ENCODE measurements at places on chromosomes 13 and 19.

- DNase-seq, result peak; percentile 32
Observed at GRCh38 chr19:32197896-32198882, 147.2 kb upstream of the ZNF507 start.

- DNase-seq, result no peak
Observed at GRCh38 chr19:56577719-56578602, 10.7 kb downstream of the ZNF470 start.

DNA sequence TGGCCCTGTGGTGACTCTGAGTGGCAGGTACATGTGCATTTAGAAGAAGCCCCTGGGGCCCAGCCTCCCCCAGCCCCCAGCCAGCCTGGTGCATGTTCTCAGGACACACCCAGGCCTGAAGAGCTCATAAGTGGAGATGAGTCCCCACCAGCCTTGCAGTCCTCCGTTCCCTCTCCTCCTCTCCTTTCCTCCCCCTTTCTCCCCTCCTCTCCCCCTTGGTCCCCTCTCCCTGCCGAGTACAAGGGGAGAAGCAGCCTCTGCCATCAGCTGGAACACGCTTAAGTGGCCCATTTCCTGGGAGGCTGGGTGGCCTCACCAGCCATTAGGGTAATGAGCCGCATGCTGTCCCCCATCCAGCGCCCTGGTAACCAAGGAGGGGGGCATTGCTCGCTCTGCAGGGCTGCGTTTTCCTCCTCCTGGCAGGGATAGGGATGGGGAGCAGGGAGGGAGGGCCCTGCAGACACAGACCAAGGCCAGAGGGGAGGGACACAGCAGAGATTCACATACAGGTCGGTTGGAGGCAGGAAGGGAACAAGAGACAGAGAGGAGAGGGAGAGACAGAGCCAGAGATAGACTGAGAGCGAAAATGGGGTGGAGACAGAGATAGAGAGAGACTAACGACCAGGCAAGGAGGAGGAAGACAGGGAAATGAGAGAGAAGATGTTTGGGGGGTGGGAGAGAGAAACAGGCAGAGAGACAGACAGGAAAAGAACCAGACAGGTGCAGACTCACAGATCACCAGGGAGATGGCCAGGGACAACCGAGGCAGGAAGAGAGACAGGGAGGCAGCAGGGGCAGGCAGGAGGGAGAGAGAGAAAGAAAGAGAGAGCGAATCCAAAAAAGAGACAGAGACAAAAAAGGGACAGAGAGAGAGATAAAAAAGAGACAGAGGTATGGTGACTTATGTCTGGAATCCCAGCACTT lies 19.3 kb upstream of the DPP9 start:
- no peak for DNase-seq

- no peak for DNase-seq
Observed at GRCh38 chr13:113941571-113942191, 32.2 kb downstream of the C13orf46 start.

GRCh38 chr19:35718345-35719041 lies 690 bp downstream of the KMT2B start:
- DNase-seq, result no peak

GRCh38 chr13:41111454-41111853 lies 21.1 kb downstream of the KBTBD6 start:
- no peak for DNase-seq

GRCh38 chr19:14383661-14384555 lies 2.7 kb downstream of the ADGRE5 start:
- DNase-seq, result no peak

DNA sequence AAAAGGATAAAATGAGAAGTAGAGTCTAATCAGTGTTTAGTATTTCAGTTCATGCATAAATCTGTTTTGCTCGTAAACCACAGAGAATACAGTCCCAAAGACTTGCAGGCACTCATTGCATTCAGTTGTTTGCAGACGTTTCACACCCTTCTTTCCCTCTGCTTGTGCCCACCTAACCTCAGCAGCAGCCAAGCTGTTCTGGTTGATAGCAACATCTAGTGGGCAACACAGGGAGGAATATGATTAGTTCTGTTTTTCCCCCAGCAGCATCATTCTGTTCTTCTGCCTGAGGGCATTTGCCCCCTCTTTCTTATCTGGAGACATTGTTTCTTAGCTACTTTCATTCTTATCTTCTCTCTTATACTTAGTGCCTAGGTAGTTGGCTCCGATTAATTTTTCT lies 135.6 kb downstream of the PAN3 start:
- no peak for DNase-seq

- DNase-seq, result no peak
Observed at GRCh38 chr13:19998960-19999359, 40.4 kb downstream of the ZMYM2 start.

DNA sequence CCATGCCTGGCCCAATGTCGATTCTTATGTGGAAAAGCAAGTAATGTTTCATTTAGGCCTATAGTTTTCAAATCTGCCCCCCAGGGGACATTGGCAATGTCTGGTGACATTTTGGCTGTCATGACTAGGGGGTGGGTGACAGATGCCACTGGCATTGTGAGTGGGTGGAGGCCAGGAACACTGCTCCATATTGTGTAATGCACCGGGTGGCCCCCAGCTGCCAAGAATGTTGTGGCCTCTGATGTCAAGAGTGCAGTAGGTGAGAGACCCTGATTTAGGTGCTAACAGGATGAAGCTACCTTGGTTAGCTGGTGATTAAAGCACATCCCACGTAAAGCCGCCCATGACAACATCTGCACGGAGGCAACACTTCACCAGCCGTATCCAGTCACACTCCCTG lies 10.8 kb downstream of the C19orf44 start:
- no peak for DNase-seq

GRCh38 chr19:55508120-55508519 lies 19.9 kb downstream of the SSC5D start:
- DNase-seq, result no peak

- DNase-seq, result no peak
Observed at GRCh38 chr13:79435561-79435990, 29.5 kb upstream of the RBM26 start.

GRCh38 chr13:80560609-80561008 lies 219.7 kb upstream of the SPRY2 start:
- DNase-seq, result no peak

DNA sequence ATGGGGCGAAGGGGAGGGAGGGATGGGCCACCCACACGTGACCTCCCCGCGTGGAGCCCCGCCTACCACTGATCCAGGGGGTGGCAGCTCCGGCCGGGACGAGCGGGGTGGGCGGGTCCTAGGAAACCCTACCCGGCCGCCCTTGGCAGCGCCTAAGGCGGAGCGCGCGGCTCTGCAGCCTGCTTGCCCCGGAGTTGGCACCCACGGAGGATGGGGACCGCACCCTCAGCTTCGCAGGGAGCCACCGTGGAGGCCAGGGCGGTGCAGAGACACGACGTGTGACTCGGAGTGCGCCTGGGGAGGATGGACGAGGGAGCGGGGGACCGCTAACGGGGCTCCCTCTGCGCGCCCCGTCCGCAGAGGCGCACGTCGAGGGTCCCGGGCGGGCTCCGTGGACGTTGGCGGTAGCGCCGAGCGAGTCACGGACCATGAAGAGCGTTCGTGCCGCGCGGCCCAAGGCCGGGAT lies at the start of gene RGS9BP:
TSS of gene RGS9BP (plus strand) at position 129 of the 466 bp plus-strand sequence. CDS start 416 bp downstream, outside the sequence.
- DNase-seq, result no peak

DNA sequence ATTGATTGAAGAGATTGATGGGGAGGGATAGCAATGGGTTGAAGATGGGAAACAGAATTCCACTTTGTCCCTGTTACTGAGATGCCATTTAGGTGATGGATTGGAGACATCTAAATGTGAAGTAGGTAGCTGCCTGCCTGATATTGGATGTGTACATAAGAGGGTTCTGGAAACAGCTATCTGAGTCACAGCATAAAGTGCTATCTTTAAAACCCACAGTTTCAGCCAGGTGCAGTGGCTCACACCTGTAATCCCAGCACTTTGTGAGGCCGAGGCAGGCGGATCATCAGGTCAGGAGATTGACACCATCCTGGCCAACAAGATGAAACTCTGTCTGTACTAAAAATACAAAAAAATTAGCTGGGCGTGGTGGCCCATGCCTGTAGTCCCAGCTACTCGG lies 72.6 kb downstream of the DNAJC3 start:
- no peak for DNase-seq

DNA sequence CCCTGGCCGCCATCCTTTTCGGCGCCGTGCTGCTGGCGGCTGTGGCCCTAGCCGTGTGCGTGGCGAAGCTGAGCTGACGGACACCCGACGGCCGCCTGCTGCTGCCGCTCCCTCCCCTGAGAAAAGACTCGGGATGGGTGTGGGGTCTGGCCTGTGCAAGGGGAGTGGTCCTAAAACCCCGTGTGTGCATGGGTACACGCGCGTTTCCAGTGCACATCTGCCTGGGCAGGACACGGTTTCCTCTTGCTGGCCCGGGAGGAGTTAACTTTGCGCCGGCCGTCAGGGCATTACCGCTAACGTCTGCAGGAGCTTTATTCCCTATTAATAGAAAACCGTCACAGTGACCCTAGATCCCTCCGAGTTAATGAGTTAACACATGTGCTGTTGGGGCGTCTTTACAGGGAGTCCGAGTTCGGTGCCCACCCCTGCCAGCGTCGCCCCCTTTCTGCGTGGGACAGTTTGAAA lies 1.3 kb downstream of the RGS9BP start:
- DNase-seq, result no peak

DNA sequence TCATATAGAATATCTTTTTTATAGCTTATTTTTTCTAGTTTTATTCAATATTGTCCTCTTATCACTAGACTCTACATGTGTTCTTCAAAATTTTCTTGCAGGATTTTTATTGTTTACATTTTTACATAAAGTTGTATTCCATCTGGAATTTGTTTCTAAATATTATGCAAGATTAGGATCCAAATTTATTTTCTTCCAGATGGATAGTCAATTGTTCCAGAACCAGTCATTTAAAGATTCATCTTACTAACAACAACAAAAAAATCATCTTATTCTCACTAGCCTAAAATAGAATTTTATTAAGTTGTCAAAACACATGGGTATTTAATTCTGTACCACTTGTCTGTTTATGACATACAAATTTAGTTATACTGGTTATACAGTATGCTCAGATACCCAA lies 390.4 kb upstream of the GPC6 start:
- DNase-seq, result no peak

DNA sequence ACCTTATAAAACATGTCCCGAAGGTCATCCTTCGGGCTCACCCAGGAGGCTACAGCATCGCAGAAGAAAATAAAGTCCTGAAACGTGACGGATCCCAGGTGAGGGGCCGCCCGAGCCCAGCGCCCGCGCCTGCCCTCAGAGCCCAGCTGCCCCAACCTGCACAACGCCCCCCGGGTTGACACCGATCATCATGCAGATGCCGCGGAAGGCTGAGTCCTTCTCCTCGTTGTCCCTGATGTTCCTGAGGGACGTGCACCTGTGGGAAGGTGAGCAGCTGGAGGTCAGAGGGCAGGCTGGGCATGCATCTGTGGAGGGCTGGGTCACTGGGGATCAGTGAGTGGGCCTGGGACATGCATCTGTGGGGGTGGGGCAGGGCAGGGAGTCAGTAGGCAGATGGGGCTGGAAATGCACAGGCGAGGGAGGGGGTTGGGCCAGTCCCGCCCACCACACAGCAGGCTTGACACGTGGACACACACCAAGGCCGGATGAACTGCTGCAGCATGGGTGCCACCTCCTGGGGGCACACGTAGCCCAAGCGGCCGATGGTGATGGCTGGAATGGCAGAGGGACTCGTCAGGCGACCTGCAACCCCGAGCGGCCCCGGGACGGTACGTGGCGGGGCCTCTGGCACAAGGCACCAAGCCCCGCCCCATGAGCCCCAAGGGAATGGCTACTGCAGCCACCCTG lies 5.3 kb upstream of the FBXW9 start:
- DNase-seq, result no peak

DNA sequence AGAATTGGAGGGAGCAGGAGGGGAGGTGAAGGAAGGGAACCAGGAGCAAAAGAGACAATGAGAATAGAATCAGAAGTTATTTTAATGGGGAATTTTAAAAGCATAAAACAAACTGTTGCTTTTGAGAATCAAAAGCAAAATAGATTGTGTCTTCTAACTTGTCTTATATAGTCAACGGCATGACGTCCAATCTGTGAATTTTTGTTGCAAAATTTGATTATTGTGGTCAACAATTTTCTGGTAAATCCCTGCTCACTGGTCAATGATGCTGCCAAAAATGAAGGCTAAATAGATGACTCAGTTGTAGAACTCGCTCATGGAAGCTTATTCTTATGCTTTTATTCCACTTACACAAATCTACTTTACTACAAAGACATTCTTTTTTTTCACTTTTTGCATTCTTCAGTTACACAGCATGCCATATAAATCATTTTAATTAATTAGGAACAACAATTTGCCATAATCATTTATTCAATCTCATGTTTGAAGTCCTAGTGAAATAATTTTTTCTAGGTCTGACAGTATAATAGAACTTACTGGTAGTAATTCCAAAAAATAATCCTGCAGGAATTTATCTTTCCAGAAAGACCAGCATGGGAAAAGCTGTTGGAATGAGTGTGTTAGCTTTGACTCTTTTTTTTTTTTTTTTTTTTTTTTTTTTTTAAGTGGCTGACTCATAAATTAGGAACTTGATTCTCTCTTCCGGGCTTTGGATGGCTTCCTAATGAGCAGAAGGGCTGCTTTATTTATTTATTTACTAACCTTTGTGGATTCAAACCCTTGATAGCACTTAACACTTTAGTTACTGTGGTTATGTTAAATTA lies 256.9 kb downstream of the SPRY2 start:
- no peak for DNase-seq

DNA sequence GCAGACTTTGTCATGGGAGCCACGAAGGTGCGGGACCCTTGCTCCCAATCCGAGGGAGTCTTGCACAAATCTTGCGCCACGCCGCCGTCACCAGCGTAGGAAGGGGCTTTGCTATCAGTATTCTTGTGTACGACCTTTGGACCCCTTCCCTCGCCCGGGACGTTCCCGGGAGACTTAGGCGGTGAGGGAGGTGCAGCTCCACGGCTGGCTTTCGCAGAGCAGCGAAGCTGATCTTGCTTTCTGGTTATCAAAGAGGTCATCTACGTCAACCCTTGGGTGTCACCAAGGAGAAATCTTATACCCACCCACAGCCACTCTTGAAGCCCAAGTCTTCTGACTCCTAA lies 583 bp downstream of the TECR start:
- DNase-seq, result peak; percentile 77

Measured in type B pancreatic cell (in vitro differentiated cells).